ENCODE measurements at places on chromosomes 1 and 21.

GRCh38 chr1:90012300-90012699 lies 17.4 kb downstream of the ZNF326 start:
- no peak for DNase-seq

DNA sequence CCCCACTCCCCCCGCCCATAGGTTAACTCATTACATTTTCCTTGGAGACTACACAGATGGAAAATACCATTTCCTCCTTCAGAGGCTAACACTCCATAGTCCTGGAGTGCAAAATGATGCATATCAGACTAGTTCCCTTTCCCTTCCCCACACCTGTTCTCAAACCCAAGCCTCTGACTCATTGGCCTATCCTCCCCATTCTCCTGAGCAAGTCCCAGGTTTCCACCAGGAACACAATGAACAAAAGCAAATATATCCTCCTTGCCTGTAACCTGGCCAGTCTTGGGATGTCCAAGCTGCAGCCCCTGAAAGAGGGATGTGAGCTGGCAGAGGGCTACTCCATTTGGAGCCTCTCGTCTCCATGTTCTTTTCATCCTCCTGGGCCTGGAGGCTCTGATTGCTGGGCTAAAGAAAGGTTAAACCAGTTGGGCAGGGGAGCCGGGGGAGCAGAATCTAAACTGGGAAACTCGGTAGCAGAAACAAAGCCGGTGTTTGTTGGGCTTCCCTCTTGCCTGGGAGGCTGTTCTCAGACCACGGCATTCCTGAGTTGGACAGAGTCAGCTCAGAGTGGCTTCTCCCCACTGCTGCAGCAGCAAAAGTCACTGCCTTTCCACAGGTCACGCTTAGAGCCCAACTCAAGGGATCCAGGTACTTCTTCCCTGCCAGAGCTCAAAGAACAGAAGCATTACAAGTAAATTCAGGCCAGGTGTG lies 13.9 kb downstream of the SSR2 start:
- no peak for DNase-seq

DNA sequence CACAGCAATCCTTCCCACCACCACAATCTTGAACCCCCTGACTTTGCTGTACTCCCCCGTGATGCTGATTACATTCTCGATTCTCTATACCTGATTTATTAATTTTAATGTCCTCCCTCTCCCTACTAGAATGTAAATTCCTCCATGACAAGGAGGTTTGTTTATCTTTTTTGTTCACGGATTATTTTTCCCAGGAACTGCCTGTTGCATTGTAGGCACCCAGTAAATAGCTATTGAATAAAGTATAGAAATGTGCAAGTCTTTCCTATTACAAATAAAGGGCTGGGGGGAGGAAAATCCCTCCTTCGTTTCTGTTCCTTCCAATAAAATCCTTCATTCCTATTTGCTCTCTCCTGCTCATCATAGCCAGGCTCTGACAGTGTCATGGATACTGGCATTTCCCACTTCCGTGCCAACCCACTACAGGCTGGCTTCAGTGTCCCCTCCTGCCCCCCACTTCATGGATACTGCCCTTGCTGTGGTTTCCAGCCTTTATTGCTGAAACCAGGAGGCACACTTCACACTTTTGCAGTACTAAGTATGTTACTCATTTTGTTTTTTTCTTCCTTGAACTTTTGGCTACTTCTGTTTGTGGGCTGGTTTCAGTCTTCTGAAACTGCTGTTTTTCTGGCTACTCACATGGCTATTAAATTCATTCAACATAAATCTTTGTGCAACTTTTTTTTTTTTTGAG lies 7.5 kb downstream of the KIF1B start:
- no peak for DNase-seq

GRCh38 chr21:43944757-43945156 lies 67.4 kb upstream of the TRAPPC10 start:
- no peak for DNase-seq

- no peak for DNase-seq
Measured at GRCh38 chr1:219574484-219575087, 38.3 kb downstream of the ZC3H11B start.

GRCh38 chr1:29521438-29521715 lies 285.1 kb downstream of the PTPRU start:
- DNase-seq = no peak

DNA sequence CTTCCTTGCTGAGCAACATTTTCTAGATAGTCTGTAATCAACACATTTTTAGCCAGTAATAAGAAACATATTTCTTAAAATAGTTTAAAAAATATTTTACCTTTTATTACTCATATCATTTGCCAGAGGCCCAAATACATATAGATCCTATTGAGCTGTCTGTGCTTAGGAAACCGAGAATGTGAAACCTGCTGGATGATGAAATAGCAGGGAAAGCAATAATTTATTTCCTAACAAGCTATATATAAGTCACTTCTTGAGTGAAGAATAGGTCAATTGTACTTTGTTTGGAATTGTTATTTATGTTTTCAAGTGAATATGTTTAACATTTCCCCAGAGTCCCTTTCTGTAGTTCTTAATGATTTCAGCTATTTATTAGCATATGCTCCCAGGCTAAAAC lies 339.9 kb upstream of the TMPRSS15 start:
- no peak for DNase-seq

DNA sequence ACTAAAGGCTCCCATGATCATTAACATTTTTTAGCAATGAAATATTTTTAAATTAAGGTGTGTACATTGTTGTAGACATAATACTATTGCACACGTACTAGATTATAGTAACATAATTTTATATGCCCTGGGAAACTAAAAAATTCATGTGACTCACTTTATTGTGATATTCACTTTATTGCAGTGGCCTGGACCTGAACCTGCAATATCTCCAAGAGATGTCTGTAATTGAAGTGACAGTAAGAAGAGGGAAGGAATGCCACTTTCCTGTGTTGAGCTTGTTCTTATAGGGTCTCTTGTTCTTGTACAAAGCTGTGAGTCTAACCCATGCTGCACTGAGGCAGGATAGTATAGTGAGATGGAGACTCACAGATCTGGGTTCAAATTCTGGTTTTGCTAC lies 66.9 kb upstream of the USP24 start:
- DNase-seq = no peak

DNA sequence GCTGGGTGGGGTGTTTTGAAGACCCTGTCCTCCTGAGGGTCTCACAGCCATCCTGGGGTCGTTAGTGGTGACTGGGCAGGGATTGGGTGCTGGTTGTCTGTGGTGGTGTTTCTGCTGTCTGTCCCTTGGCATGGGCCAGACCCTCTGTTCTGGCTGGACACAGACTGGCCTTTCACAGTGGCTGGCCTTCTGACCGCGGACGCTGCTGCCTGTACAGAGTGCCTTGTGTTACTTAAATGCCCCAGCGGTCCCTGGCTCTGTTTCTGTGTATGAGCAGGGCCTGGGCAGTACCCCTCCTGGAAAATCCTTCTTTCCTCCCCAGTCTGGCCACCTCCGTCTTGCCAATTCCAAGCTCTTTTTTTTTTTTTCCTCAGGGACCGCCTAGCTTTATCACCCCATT lies 50.9 kb downstream of the SH3BGR start:
- no peak for DNase-seq

DNA sequence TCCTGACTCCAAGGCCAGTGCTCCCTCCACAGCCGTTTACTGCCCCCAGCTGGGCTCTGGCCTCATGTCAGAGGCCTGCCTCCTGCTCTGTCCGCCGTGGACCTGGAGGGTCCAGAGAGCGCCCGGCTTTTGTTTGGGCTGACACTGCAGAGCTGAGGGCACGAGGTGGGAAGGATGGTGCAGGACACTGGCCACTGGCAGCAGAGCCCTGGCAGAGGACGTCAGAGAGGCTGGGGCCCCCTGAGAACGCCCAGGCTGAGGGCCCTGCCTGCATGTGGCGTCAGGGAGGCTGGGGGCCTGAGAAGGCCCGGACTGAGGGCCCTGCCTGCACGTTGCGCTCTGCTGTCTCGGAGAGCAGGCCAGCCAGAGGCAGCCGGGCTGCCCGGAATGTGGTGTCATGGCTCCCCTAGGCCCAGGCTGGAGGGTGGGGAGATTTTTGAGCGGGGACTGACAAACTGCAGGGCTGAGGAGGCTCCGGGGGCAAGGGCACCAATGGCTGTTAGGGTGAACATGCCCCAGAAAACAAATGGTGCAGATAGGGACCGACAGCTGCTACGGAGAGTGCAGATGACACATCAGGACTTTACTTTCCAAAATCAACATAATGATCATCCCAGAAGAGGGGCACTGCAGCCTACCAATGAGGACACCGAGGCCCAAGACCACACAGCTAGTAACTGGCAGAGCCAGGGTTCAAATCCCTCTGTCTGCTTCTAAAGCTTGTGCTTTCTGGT lies 31.7 kb downstream of the SLC66A1 start:
- DNase-seq = no peak

DNA sequence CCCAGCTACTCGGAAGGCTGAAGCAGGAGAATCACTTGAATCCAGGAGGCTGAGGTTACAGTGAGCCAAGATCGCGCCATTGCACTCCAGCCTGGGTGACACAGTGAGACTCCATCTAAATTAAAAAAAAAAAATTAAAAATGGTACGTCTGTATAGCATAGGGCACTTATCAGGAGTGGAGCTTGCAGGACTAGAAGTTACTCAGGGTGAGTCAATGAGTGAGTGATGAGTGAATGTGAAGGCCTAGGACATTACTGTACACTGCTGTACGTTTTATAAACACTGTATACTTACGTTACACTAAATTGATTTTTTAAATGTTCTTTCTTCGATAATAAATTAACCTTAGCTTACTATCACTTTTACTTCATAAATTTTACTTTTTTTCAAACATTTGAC lies 183.6 kb downstream of the NR5A2 start:
- DNase-seq = no peak

GRCh38 chr1:243325305-243325890 lies 69.6 kb downstream of the SDCCAG8 start:
- DNase-seq = peak; percentile 46

DNA sequence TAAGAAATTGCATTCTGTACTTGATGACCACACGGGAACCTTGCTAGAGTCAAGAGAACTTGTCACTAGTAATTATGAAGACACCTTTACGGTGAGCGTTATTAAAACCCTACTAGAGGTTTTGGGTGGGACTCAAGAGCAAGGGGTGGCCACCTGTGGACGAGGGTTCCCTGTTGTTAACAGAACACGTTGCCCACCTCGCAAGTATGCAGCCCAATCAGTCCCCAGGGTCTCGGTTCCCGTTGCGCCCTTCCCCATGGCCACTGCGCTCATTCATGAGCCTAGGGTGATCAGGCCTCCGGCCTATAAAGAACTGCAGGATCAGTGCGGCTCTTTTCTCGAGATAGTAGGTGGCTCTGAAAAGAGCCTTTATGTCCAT lies 30.2 kb upstream of the RNF187 start:
- DNase-seq = no peak

DNA sequence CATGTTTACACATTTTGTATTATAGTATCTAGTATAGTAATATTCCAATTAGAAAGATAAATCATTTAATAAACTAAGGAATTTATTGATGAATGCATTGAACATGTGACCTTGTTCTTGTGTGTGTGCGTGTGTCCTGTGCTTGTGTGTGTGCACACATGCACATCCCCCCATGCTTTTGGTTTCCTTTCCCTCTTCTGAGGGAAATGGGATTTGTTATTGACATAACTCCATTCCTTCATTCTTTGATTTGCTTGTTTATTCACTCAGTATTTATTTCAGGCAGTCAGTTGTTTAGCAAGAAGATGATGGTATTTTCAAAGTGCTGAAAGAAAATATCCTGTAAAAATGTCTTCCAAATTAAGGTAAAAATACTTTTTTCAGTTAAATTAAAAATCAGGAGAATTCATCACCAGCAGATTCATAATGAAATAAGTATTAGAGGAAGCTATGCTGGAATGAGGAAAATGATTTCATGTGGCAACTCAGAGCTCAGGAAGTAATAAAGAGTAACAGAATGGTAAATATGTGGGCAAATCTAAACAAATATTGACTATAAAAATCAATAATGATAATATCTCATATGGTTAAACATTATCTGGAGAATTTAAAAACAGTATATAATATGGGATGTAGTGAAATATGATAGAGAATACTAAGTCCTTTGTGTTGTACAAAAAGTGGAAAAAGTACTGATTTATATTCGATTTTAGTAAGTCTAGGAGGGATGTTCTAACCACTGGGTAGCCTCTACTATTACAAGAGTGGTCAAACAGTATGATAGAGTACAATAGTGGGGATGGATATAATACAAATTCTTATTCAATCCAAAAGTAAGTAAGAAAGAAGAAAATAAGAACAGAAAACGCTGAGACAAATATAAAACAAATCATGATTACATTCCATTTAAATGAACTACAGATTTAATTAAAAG lies 35.2 kb upstream of the SIPA1L2 start:
- no peak for DNase-seq

DNA sequence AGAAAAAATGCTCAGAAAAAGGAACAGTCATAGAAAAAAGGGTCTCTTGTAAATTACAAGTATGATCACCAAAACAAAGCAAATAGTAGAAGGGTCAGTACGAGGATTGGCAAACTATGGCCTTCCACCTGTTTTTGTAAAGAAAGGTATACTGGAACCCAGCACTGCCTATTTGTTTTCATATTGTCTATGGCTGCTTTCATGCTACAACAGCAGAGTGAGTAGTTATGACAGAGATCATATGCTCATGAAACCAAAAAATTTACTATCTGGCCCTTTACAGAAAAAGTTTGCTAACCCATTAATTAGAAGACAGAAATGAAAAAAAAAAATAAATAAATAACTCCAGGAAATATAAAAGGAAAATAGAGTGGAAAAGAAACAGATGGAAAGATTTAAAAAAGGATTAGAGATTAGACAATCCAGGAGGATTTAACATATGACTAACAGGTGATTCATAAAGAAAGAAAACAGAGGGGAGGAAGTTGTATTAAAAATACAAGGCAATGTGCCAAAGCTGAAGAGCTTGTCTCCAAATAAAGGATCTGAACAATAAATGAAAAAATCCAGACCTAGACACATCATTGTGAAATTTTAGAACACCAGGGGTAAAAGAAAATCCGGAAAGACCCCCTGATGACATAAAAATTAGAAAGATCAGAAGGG lies 108.5 kb upstream of the SERTAD4 start:
- peak; percentile 57 for DNase-seq

GRCh38 chr1:113534875-113535274 lies 144.6 kb downstream of the MAGI3 start:
- DNase-seq = no peak

Measured in AG09319 (cell line).